Left ventricle myocardium superior (tissue), 1 donor: ENCODE measurements at places on chromosomes 3 and 15.

DNA sequence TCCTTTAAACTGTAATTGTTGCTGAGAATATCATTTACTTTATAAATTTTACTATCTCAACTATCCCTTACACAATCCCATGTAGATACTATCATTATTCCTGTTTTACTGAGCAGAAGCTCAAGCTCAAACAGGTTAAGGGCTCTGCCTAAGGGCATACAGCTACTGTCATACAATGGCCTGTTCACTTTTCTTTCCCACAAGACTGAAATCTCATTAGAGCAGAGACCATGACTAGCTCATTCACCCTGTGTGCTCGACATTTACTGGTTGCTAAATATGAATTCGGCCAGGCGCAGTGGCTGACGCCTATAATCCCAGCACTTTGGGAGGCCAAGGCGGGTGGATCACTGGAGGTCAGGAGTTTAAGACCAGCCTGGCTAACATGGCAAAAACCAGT lies 1.6 kb upstream of the MESP2 start:
- DNase-seq, result no peak

GRCh38 chr15:36858423-36858822 lies 241.9 kb downstream of the MEIS2 start:
- DNase-seq, result no peak

DNA sequence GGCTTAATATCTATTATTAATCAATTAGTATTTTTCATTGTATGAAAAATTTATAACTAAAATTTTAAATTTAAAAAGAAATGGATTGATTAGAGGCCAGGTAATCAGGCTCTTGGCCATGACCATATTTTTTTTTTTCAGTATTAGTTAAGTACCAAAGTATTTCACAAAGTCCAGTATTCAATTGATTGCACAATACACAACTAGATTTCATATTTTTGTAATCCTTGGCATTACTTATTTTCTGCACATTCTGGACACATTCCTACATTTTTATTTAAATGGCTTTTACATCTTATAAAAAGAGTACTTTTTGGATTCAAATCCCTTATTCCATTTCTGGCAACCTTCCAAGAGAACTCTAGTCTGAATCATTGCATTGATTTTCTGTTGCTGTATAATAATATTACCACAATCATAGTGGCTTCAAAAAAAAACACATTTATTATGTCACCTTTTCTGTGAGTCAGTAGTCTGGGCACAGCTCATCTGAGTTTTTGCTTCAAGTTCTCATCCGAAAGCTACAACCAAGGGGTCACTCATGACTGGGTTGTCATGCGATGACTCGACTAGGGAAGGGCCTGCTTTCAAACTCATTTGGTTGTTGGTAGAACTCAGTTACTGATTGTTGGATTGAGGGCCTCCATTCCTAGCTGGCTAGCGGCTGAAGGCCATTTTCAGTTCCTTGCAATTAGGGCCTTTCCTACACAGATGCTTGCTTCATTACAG lies 90.7 kb downstream of the CNTN6 start:
- no peak for DNase-seq

GRCh38 chr15:76447728-76448441 lies 111.3 kb downstream of the ISL2 start:
- no peak for DNase-seq

DNA sequence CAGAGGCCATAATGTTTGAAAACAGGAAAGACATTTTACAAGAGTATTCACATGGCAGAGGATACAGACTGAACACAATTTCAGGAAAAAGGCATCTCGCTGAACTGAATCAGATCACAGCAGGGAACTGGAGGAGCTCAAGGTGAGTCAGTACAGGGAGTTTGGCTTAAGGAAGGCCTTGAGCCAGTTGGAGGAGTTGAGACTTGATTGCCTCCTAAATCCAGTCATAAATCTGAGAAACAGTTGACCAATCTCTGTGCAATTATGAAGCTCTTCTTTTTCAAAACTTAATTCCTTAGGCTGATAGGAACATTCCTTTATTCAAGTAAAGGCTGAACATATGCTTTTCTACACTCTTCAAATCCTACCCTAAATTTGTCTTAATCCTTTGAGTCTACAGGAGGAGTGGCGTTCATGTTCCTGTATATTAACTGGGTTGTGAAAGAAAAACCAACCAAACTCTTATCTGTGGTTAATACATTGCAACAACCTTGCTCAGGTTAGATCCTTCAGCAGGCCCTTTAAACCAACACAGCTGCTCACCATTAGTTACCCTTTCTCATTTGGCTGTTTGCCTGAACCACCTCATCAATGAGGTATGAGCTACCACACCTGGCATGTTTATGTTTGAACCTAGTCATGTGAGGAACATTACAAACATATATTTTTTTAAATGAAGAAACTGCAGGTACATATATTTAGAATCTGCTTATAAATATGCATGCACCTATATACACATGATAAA lies 404.1 kb upstream of the ATP11B start:
- no peak for DNase-seq

- DNase-seq, result no peak
These were observed 27.3 kb downstream of the CCR3 start for GRCh38 chr3:46269556-46269955.
